HCEC 1CT (cell line): ENCODE measurements at places on chromosomes 11 and 22.

- DNase-seq = no peak
These were observed 1.6 kb downstream of the CPT1A start for GRCh38 chr11:68839911-68840641.

- no peak for DNase-seq
These were observed at the start of gene CSF2RB for GRCh38 chr22:36913427-36914389. CSF2RB (plus strand) TSS chr22:36913628; CDS start chr22:36922208, 8,580 bp downstream.

DNA sequence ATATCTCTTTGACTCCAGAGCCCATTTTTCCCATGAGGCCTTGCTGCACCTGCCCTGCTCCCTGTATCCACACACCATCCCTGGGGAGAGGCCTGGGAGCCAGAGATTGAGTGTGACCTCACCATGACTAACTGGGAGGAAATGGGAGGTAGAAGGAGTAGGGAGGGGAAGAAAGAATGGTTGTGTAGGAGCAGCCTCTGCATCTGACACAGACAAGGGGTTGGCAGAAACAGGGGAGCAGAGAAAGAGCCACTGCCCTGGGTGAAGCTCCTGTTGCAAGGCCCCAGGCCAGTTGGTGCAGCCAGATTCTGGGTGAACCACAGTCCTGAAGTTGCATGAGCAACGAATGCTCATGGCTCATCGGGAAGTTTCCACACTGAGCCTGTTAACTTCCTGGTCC lies 32.4 kb downstream of the POU2F3 start:
- peak; percentile 55 for DNase-seq

DNA sequence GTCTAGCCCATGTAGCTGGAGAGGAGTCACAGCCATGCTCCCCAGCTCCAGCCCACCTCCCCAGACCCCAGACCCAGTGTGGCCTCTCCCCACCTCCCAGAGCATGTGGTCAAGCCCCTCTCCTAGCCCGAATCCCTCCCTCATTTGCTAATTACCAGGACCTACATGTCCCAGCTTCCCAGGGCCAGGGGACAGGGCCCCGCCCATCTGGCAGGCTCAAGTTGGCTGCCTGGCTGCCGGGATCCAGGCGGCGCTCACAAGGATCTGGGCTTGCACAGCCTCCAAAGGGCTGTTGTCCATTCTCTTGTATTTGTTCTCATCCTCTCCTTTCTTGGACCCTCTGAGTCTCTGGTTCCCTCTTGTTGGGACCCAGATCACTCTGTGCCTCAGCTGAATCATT lies 4.6 kb upstream of the MIF start:
- no peak for DNase-seq

DNA sequence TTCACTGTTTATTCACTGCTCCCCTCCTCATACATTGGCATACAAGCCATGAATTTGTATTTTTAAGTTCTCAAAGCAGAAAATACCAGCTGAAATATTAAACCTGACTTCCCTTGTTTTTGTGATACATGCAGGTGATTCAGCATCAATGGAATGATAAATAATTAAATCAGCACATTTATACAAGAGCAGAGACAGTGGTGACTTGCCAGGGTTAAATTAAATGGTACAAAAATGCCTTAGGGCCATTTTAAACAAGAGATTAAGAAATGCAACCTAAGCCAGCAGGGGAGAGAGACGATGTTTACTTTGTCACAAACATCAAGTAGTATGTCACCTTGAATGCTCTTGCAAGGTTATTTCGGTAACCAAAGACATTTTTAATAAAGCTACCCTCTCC lies 95.9 kb upstream of the DDI1 start:
- peak; percentile 50 for DNase-seq

GRCh38 chr22:42702675-42703074 lies 18.0 kb downstream of the A4GALT start:
- no peak for DNase-seq

- DNase-seq = no peak
These were observed 21.9 kb upstream of the NFRKB start for GRCh38 chr11:129917231-129917630.

DNA sequence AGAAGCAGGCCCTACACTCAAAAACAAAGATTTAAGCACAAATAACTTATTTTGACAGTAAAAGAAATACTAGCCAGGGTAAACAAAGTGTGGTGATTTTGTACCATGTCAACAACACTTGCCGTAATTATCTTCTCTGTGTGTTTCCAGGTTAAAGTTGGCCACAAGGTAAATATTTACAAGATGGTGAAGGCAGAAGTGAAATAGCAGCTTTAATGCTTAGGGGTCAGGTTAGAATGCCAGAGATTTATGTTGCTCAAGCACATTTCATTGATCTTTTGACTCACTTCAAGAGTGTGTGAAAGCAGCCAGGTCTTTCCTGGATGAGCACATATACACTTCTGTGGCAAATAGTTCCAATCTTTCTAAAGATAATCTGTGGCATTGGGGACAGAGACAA lies 270.2 kb upstream of the LUZP2 start:
- no peak for DNase-seq

GRCh38 chr11:2862395-2863275 lies 22.9 kb downstream of the CDKN1C start:
- DNase-seq = no peak

GRCh38 chr11:125155100-125155444 lies 9.5 kb upstream of the PKNOX2 start:
- no peak for DNase-seq

GRCh38 chr11:130486987-130487923 lies 38.8 kb downstream of the ADAMTS15 start:
- DNase-seq = no peak

DNA sequence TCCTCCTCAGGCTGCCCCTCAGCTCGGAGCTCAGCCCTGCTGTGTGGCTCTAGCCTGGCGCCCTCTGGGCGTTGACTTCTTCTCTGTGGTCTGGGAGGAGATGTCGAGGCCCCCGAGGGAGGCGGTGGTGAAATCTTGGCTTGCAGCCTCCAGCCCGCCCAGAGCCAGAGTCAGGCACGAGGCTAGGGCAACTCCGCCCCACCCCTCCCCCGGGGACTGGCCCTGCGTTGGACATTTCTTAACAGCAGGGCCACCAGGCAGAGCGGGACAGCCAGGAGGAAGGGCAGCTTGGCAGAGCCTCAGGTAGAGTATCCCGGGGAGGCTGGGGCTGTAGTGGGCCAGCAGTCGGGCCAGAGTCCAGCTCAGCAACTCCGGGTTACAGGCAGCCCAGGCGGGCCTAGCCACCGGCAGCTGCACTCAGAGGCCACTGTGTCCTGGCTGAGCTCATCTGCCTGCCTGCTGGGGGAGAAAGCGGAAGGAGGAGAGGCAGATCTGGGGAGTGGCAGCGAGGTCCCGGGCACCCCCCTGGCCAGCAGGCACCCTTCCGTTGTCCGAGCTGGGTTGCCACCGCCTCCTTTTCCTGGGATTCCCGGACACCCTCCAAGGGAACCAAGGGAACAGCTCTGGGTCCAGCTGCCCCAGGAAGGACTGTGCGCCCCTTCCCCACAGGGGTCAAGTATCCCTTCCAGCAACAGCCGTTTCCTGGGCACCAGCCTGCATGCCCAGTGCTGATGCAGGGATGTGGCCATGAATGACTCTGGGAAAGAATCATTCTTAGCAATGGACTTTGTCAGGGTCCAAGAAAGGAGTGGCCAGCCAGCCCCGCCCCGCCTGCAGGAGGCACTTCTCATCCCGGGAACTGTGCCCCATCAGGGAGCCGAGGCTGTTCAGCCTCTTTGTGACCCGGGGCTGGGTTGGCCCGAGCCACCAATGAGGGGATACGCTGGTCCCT lies at the start of gene ALDH3B1:
Gene ALDH3B1 (plus strand): TSS at position 238 of the 952 bp plus-strand sequence. CDS start 4,971 bp downstream, outside the sequence.
- peak; percentile 77 for DNase-seq

- peak; percentile 98 for DNase-seq
These were observed 61.9 kb downstream of the MED15 start for GRCh38 chr22:20569059-20570058.

GRCh38 chr11:64268893-64269539 lies 15.4 kb downstream of the BAD start:
- DNase-seq = peak; percentile 65

- DNase-seq = no peak
These were observed at the start of gene RIC3 for GRCh38 chr11:8168485-8169257. RIC3 (minus strand) TSS chr11:8169025; CDS start chr11:8168989, 36 bp downstream.

DNA sequence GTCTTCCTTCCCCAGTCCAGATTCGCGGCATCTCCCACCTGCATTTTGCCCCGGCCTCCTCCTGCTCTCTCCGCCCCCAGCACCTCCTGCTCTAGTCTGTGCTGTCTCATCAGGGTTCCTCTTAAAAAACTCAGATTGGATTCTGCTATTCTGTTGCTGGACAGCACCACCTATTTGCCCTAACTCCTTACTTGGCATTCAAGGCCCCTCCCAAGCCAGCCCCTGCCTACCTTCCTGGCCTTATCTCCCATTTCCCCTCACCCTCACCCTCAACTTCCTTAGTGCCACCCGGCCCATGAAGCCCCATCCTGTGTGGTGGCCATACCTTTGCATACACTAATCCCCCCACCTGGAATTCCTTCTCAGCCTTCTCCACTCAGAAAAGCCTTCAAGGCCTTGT lies 59.9 kb upstream of the PRDM11 start:
- no peak for DNase-seq

DNA sequence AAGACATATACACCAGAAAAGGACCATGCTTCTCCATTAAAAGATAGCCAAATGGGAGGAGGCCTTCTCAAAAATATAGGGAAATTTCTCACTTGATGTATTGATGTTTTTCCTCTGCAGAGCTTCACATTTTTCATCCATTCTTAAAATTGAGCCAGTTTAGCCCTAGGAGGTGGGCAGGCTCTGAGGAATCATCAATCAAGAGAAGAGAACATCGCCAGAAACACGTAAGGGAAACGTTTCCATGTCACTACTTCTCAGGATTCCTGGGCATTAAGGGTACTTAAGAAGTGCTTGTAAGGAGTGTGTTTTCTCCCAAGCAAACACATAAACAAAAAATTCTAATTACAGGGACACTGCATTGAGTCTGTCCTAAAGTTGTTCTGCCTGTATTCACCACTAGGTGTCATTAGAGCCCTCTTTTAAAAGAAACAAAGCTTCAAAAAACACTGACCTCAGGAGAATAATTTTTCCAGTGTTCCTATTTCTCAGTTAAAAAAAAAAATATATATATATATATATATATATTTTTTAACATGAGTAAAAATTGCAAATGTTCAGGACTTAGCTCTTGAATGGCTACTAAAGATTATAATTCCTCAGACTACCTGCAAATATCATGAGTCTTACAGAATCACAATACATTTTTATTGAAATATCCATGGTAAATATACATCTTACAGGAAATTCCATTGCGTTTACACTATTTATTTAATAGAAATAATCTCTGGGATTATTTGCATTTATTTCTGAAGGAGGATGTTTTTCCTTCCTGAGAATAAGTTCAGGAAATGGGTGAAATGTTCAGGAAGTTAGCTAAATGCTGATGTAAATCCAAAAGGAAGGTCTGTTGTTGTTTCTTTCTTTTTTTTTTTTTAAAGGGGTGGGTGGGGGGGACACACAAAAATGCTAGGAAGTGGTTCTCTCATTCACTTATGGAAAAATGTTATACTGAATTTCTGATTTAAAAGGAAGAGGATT lies 16.0 kb downstream of the FZD4 start:
- DNase-seq = peak; percentile 63

DNA sequence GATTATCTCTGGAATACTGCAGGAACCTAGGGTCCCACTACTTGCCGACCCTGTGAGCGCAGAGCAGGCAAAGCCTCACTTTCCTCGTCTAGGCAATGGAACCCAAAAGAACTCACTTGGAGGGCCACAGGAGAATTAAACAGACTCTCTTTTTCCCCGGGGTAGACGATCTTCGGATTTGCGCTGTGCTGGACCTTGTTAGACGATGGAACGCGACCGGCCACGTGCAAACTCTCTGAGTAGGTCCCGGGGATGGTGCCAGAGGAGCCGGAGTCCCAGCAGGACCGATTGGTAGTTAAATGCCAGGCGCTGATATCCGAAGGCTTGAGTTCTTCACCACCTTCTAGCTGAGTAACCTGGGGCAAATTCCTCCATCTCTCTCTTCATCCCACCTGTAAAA lies 1.0 kb upstream of the SLC1A2 start:
- no peak for DNase-seq

- no peak for DNase-seq
These were observed 680.3 kb downstream of the NTM start for GRCh38 chr11:132050577-132051165.
